ENCODE measurements at places on chromosomes 2 and 18.

DNA sequence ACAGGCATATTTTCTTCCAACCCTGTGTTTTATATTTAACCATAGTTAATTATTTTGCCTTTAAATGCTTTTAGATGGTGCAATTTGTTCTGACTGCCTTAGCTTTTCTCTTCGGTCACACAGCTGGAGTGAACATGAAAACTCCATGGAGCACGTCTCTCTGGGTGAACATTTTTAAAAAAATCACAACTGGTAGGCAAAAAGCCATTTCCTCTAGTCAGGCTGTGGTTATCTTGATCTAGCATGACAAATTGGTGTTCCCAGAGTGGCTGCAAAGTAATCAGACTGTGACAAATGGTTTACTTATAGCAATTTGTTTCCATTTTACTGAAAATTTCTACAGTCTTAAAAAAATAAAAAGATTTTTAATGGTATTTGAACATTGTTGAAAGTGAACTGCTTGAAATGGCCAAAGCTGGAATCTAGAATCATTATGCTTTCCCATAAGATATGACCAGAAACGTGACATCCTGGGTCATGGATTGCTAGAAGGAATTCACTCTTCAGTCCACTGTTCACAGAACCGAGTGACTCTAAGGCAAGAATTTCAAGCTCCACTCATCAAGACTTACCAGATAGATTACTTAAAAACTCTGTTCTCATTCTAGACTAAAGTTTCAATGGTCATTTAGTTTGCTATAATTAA is 703.6 kb downstream of the CPS1 start:
- DNase-seq: no peak

DNA sequence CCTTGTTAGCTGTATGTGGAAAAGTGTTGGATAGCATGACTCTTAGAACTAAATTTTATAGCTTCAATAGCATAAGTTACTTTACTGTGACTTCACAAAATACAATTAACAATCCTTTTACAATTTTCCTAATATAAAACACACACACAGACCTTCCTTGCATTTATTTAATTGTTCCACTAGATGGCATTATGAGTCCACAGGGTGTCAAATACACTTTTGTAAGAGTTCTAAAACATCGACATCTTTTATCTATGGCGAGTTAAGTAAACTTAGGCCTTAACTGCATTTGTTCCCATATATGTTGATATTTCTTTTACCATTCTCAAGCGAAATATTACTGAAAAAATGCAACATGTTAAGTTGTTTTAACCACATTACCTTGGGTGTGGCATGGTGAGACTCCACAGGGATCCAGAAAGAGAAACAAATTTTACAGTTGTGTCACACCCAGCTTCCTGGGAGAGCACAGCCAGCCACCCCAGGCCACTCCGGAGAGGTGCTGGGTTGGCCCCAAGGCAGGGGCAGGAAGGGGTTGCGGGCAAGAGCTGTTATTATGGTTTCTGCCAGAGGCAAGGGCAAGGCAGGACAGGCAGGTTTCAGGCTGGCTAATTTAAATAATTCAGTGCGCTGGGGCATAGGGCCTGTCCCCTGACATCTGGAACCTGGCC is 312.4 kb upstream of the MC4R start:
- peak; percentile 11 for DNase-seq

DNA sequence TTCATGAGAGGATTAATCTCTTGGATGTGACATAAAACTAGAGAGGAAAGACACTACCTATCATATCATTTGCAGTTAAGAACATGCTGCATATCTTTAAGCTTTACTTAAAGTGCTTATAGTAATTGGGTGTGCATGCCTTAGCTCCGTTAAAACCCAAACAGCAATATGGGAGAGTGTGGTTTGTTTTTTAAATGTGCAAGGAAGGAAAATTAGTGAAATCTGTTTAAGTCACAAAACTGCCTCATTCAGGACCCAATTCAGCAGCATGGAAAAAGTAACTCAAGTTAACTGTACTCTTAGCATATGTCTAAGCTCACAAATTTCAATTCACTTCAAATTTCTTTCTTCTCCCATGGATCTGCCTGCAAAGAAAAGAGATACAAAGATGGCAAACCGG is 182.2 kb downstream of the ARHGAP15 start:
- no peak for DNase-seq

GRCh38 chr2:35415942-35416341 is 939.6 kb upstream of the CRIM1 start:
- no peak for DNase-seq

GRCh38 chr2:23660237-23660636 is 266.7 kb downstream of the ATAD2B start:
- no peak for DNase-seq

- no peak for DNase-seq
These were observed 60.2 kb downstream of the TRPM8 start for GRCh38 chr2:233977296-233977837.

DNA sequence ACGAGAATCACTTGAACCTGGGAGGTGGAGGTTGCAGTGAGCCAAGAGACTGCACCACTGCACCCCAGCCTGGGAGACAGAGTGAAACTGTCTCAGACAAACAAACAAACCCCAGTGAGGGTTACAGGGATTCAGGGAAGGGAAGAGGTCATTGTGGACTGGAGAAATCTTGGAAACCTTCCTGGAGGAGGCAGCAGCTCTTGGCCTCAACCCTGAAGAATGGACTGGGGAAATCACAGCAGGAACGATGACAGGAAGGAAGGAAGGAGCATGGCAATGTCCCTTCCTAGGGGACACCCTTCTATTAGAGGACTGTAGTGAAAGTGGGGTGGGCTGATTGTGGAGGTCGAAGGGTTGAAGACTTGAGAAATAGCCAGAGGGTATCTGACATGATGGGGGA is 72.5 kb downstream of the DNMT3A start:
- no peak for DNase-seq

DNA sequence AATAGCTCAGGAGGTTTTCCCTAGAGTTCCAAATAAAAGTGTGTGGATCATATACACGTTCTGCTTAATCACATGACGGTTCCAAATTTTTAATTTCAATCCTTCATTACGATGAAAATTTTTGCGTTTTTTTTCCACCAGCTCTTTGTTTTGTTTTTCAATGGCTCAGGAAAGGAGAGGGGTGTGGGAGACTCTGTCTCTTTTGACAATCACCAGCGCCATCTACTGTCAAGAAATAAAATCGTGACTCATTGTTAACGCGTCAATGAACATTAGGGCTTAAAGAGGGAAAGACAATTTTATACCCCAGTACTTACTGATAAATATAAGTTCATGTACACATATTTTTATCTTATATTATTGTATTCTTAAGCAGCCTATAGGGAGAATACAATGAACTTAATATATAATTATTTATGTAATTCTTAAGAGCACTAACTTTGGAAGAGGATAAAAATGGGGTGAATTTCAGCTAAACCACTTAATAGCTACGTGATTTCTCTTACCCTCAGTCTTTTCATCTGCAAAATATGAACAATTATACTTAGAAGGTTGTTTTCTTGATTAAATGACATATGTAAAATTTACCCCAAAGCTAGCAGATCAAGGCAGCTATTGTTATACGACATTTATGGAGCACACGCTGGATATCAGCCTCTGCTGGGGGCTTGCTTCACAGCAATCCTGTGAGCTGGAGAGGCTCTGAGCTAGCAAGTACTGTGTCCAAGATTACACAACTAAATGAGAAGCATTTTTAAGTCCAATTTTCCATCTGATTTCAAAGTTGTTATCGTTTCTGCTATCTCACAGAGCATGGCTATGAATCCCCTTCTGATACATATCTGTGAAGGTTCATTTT is 47.4 kb upstream of the RMDN2 start:
- peak; percentile 65 for DNase-seq

DNA sequence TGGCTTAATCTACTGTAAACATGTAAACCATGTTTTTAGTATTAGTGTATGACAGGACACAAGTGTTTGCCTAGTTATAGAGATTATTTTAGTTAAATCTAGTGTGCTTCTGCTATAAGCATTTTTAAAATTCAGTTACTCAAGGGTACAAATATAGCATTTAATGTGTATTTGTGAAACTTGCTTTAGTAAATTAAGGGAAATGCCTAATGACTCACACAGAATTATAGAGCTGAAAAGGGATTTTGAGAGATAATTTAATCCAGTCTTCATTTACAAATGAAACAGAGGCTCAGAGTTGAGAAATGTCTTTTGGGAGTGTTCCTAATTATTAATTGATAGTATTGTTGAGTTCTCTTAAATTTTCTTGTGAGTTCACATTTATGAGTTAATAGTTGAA is 8.2 kb downstream of the ACTR3 start:
- no peak for DNase-seq

GRCh38 chr2:224545884-224546644 is 39.1 kb downstream of the CUL3 start:
- DNase-seq: no peak

DNA sequence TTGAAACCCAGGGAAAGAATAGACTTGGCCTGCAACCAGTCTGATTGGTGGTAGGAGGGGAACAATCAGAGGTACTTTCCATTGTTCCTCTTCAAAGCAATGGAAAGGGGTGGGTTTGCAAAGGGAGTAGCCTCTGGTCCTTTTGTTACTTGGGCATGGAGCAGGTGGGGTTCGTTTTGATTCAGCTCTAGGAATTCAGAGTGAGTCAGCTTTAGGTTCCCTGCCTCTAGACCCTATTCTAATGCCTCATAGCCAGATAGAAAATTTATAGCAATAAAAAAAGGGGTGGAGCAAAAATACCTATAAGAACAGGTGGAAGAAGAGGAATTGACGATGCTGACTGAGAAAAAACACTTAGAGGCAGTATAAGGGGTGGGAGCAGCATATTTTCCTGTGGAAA is 636.4 kb downstream of the PLCL1 start:
- DNase-seq: peak; percentile 39

DNA sequence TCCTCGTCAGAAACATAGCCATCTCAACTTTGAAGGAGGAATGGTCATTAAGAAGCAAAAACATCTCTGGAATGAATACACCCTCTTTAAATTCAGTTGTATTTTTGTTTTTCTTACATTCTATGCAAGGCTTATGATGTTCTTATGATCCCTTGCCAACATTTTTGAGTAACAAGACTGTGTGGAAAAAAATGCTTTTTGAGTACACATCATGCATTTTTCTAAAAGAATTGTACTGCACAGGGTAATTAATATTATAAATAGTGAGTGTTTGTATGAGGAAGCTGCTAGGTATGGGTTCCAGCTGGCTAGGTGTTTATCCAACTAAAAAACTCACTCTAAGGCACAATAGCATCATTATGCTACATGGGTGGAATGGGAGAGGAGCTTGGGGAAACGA is 59.0 kb upstream of the SPATS2L start:
- no peak for DNase-seq

DNA sequence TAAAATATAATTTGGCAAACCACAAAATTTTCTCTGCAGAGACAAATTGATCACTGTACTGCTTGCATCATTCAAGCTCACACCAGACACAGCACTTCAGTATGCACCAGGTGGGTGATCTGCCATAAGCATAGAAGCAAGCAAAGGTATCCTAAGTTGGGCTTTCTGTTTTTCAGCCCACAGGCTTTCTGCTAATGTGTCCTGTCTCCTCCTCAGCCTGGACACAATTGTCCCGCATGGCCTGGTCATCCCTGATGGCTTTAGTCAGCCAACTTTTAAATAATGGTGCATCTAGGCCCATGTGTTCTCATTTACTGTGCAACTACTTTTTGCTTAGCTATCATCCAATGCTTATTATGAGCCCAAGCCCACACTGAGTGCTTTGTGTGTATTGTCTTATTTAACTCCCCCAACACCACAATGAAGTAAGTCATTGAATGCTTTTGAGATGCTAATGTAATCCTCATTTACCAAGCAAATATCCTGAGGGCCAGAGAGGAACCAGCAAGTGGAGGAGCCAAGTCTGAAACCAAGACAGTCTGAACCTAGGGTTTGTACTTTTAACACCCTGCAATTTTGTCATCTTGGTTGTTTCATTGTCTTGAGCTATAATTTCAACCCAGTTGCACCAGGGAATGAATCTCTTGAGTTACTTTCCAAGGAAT is 111.2 kb upstream of the SETBP1 start:
- no peak for DNase-seq

GRCh38 chr2:220106065-220106464 is 478.6 kb downstream of the SLC4A3 start:
- no peak for DNase-seq

GRCh38 chr2:159249990-159250715 is 36.4 kb downstream of the WDSUB1 start:
- peak; percentile 95 for DNase-seq

- DNase-seq: peak; percentile 86
These were observed 348.1 kb downstream of the SOCS6 start for GRCh38 chr18:70636991-70637390.

GRCh38 chr2:113769555-113769954 is 13.1 kb upstream of the SLC35F5 start:
- DNase-seq: no peak

DNA sequence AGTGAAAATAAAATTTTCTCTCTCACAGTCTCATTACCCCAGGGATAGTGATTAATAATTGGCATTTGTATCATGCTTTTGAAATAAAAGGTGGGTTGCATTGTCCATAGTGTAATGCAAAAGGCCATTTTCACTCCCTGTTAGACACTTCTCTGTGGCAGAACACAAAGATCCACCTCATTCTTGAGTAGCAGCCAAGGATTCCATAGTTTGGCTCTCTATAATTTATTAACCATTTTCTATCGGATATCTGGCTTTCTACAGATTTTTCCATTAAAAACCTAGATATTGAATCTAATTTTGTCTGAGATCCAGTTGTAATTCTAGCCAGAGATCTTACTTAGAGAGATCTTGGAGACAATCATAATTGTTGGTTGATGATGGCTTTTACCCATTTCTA is 39.0 kb downstream of the CDCA7 start:
- DNase-seq: no peak

GRCh38 chr2:208311954-208312353 is 45.9 kb downstream of the PIKFYVE start:
- no peak for DNase-seq

DNA sequence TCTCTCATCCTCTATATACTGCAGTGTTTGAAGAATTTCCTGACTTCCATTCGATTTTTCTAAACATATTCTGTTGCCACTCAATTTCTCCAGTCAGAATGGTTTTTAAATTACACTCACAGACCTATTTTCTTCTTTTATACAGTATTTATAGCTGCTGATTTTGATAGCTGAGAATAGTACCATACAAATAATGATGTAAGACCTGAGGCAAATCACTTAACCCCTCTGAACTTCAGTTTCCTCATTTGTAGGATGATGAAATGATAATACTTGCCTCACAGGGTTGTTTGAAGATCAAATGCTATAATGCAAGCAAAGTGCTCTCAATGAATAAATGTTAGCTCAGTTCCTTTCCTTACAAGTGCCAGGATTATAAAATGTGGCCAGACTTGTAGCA is 241.8 kb downstream of the CPS1 start:
- no peak for DNase-seq

GRCh38 chr2:72982781-72983499 is 65.6 kb downstream of the EMX1 start:
- no peak for DNase-seq

DNA sequence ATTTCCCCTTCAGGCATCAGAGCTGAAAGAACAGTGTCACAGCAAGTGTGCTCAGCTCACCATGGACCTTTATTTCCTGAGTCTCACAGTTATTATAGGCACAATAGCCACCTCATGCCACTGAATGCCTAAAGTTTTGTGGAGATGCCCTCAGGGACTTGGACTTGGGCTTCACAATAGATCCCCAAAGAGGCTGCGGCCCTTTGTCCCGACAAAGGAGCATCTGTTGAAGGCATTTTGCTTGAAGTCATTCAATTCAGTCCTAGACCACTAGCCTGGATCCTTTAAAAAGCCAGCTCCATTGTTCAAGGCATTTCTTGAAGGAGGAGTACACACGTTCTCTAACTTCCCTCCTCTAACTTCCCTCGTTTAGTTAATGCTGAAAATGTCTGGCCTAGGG is 125.4 kb downstream of the DCC start:
- no peak for DNase-seq

GRCh38 chr2:183248866-183249567 is 124.8 kb downstream of the NUP35 start:
- DNase-seq: peak; percentile 56
